ENCODE measurements at places on chromosomes 6 and 20.

DNA sequence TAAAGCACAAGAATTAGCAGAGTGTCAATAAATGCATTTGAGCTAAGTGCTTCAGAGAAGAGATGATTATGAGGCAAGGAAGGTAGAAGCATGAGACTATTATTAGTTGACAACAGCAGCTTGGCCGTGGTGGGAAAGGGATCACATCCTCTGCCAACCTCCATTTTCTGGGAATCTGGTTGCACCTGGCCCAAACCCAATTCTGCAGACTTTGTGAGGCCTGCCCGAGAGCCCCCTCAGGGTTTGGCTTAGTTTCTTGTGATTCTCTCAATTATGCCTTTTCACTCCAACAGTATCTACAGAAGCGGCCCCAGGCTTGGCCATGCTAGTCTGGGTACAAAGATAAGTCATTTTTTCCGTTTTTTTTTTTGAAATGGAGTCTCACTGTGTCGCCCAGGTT, 111.0 kb upstream of the B3GAT2 start:
- DNase-seq: no peak

- peak; percentile 53 for DNase-seq
Measured at GRCh38 chr6:68651011-68651985, 16.2 kb downstream of the ADGRB3 start.

- DNase-seq: no peak
Measured at GRCh38 chr6:20246125-20246524, 33.9 kb upstream of the MBOAT1 start.

DNA sequence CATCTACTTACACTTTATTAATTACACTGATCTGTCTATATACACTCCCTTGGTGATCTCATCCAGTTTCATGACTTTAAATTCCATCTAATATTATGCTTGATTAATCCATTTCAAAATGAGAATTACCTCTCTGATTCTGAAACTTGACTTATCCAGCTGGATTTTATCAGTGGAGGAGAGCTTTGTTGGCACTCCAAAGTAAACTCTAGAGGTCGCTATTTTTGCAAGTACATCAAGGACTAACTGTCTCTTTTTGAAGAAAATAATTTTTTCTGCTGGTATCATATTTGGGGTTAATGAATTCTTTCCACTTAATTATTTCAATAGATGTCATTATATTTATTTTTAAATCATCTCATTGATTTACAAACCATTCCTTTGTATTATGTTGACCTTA, 630.3 kb upstream of the MAN1A1 start:
- DNase-seq: no peak

GRCh38 chr20:48017509-48017908, 232.2 kb upstream of the SULF2 start:
- no peak for DNase-seq

DNA sequence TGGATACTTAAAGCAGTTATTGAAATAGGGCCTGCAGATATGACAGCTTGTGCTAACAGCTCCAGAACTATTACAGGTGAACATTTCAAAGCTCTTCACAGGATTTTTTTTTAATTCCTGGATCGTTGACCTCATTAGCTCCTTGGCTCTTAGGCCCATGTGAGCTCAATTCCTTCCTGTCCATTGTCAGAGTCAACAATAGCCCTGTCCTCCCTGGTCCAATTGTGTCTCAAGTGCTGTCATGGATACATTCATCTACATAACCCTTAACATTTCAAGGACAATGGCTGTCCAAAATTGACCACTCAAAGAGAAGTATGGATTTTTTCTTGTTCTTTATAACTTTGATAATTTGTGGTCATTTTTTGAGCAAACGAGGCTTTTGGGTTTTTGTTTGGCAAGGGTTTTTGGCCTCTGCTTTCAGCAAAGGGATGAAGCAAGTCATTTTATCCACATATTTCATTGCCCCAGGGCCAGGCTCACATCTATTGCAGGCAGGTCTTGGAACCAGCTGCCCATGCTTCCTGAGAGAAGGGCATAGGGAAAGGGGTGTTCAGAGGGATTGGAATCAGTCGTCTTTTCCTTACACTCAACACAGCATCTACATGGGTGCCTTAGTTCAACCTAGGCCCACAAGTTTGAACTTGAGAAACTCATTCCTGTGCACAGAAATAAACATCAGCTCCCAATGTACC, 282.1 kb downstream of the TPBG start:
- DNase-seq: no peak

DNA sequence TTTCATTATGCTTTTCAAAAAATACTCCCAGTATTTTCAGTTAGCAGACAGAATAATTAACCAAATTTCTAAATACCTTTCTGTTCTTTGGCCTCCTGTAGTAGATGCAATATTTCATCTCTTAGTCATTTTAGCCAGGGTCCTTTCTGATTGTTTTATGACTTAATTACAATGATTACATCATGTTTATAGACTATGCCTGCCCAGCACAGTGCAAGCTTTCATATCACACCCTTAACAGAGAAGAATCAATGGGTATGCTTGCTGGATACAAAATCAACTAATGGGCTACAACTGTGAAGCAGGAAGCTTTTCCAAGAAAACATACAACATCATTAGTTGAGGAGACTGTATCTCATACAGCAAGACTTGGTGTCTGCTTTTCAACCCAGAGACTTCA, 119.8 kb upstream of the NRSN1 start:
- no peak for DNase-seq

- DNase-seq: no peak
Measured at GRCh38 chr6:151629791-151630190, 136.0 kb downstream of the CCDC170 start.

DNA sequence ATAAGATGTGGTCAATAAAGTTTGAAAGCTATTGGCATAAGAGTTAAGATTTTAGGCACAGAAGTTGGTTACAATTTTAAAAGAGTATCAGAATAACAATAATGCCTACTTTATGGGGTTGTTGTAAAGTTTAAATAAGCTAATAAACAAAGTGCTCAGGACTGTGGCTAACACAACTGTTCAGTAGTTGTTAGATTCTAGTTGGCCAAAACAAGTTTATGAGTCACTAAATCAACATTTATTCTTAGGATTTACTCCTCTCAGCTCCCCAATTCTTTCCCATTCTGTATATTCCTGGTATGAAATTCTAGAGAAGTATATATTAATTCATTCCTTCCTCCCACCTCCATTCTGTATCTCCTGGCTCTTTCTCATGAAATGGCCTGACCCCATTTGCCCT, 14.5 kb downstream of the RMND1 start:
- DNase-seq: no peak

DNA sequence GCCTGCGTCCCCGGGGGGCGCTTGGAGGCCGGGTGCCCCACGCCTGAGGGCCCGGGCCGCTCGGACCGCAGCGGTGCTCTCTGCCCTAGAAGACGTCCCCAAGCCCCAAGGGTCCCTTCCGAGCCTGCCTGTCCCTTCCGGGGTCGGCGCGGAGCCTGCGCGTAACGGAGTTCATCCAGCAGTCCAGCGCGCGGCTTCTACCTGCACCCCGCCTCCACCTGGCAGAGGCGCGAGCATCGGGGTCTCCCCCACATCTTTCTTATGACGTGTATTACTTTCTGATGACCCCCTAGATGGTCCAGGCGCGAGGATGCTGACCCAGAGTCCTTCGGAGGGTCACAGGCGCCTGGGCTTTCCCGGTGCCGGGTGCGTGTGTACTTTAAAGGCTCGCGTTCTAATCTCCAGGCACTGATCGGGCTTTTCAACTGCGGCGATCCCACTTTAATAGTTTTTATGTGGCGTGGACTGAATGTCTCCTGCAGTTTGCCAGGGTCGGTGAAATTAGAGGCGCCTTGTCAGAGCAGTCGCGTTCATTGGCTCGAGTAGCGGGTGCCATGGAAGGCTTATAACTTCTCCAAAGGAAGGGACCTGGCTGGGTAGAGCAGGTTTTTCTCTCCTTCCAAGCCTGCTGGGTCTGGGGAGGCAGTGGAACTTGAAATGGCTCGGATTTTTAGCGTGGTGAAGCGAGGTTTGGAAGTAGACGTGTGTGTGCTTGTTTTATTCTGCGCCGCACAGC, 912 bp downstream of the EYA4 start:
- no peak for DNase-seq

DNA sequence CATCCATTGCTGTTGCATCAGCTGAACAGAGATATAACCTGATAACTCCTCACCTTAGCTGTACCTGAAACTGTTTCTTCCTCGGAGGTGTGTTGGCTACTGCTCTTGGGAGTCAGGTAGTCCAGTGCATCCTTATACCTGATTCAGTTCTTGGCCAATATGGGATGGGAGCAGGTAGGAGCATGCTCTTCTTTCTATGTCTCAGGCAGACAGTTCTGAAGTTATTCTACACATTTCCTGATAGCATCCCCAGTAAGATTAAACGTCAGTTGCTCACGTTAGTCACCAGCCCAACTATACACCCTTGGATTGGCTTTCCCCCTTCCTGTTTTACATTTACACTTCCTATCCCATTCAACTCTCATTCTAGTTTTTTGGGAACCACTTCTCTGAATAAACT, 244.3 kb upstream of the FLRT3 start:
- no peak for DNase-seq

- no peak for DNase-seq
Measured at GRCh38 chr6:69735027-69735426, 61.8 kb downstream of the LMBRD1 start.

- DNase-seq: no peak
Measured at GRCh38 chr6:131754715-131755567, 44.1 kb upstream of the CTAGE9 start.

GRCh38 chr6:74931558-74931957, 274.3 kb downstream of the COL12A1 start:
- DNase-seq: no peak

DNA sequence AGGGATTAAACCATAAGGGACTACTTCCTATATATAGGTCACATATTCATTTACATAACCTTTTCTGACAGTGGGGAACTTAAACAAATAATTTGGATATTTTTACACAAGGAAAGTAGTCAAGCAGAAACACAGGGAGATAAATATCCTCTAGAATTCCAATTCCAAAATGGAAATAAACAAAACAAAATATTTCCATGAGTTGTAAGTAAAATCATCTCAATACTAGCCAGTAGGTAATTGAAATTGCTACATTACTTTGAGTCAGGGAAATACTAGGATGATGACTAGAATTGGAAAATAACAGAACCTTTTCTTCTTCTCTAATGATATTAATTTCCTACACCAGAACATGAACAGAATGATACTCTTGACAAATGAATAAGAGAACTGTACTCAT, 1308.1 kb upstream of the GJE1 start:
- no peak for DNase-seq

- DNase-seq: no peak
Measured at GRCh38 chr6:92714346-92714745, 705.0 kb downstream of the EPHA7 start.

DNA sequence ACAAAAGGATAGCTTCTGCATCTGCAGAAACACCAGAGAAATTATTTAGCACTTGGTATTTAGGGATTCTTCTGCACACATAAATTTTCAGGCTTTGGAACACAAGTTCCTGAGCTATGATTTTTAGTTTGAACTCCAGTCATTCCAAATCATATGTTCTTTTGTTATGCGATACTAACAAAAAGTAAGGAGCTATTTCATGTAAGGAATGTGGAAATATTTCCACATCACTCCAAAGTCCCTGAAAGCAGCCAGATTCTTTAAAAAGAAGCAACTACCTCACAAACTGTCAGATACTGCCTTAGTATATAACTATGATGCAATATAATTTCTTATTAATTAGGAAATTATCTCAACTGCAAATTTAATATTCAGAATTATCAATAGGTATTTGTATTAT, 106.9 kb downstream of the RNGTT start:
- DNase-seq: no peak

- no peak for DNase-seq
Measured at GRCh38 chr6:137492289-137493217, 1.6 kb downstream of the OLIG3 start.

DNA sequence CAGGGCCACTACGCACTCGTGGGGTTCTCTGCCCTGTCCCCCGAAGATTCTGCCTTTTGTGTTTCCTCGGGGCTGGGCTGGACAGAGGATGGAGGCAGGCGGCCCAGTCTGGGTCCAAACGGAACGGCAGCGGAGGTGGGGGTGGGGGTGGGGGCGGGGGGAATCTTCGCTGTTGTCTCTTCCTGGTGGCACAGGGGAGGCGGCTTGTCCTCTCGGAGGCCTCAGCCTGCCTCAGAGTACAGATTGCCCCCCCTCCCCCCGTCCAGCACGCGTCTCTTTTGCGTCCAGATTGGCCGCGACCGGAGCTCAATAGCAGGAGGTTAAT, 1.4 kb upstream of the INSM1 start:
- DNase-seq: no peak

- no peak for DNase-seq
Measured at GRCh38 chr6:88890860-88891845, 72.3 kb downstream of the RNGTT start.

DNA sequence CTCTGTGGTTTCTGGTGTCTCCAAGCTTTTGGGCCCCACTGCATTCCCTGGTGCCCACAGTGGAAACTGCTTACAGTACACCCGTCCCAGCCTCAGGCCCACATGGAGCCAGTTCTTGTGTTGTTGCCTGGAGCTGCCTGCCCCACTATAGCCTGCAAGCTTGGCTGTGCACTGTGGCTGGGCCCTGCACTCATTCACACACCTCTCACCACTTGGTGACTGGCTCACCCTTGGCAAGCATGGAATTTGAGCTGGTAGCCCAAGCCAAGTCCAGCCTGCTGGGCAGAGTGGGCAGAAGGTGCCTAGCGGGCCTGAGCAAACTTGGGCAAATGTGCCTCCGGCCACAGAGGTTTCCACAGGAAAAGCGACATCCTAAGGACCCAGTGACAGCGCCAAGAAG, 472.3 kb downstream of the MMUT start:
- DNase-seq: no peak

GRCh38 chr6:40713002-40713719, 126.0 kb upstream of the LRFN2 start:
- no peak for DNase-seq

DNA sequence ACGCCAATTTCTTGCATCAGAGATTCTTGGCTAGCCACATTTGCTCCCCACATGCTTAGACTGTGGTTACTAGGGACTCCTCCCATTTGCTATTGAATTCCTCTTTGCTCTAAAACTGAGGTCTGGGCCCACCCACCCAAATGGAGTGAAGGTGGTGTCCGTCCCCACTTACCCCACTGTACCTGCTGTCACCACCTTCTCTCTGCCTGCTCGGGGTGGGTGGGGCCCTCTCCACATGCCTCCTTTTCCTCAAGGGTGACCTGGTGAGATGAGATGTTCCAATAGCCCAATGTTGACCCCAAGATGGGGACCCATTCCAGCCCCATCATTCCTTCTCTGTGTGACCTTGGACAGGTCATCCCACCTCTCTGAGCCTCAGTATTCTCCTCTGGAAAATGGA, 74.6 kb downstream of the GNAS-AS1 start:
- no peak for DNase-seq
